ENCODE measurements at places on chromosomes 3 and 15.

DNA sequence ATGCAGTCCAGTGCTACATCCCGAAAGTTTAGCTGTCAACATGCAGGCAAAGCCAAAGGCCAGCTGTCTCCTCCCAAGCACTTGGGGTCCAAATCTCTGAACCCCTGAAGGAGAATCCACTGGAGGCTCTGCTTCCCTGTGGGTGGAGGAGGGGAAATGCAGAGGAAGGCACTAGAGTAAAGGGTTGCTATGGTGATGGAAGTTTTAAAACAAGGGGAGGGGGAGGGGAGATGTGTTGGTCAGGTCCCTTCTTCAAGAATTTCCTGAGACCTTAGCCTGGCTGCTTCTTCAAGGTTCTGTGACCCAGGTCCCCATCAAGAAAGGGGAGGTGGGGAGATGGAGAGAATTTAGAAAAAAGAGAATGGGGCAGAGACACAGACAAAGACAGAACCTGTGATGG is 2.3 kb downstream of the CAMKV start:
- H3K4me3 ChIP-seq, result no peak overlapping the region
- peaks cover 98% of the 10 kb centered on the region for H3K27me3 ChIP-seq
- DNase-seq, result no peak
- H3K27ac ChIP-seq, result no peak overlapping the region
- peaks cover 12% of the 10 kb centered on the region for H3K4me1 ChIP-seq

DNA sequence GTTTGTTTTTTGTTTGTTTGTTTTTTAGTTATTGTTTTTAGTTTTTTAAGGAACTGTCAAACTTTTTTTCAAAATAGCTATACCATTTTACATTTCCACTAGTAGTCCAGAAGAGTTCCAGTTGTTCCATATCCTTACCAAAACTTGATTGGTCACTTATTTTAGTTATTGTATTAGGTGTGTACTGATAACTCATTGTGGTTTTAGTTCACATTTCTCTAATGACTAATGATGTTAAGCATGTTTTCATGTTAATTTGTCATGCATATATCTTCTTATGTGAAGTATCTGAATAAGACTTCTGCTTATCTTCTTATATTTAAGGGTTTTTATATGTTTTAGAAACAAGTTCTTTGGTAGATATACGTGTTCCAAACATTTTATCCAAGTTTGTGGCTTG is 89.5 kb downstream of the CD200R1L start:
- no peak overlapping the region for H3K4me3 ChIP-seq
- DNase-seq, result no peak
- H3K4me1 ChIP-seq, result no peaks in the 10 kb centered on the region
- no peak overlapping the region for H3K27ac ChIP-seq

DNA sequence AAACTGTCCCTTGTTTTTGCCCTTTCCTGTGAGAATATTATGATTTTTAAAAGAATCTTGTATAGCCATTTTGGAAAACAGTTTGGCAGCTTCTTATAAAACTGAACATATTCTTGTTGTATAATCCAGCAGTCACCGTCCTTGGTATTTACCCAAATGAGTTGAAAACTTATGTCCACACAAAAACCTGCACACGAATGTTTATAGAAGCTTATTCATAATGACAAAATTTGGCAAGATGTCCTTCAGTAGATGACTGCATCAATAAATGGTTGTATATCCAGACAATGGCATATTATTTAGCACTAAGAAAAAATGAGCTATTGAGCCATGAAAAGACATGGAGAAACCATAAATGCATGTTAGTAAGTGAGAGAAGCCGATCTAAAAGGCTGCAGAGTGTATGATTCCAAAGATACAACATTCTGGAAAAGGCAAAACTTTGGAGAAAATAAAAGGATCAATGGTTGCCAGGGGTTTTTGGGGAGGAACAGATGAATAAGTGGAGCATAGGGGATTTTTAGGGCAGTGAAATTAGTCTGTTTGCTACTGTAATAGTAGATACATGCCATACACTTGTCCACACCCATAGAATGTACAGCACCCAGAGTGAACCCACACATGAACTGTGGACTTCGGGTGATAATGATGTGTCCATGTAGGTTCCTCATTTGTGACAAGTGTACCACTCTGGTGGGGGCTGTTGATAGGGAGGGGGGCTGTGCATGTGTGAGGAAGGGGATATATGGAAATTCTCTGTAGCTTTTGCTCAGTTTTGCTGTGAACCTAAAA is 31.7 kb downstream of the LIMD1 start:
- H3K27me3 ChIP-seq, result no peaks in the 10 kb centered on the region
- DNase-seq, result no peak
- H3K27ac ChIP-seq, result no peak overlapping the region
- peaks cover 3% of the 10 kb centered on the region for H3K36me3 ChIP-seq
- no peak overlapping the region for H3K4me3 ChIP-seq
- peaks cover 7% of the 10 kb centered on the region for H3K4me1 ChIP-seq

- H3K27me3 ChIP-seq, result no peaks in the 10 kb centered on the region
- no peak overlapping the region for H3K27ac ChIP-seq
- no peak for DNase-seq
- peaks cover 6% of the 10 kb centered on the region for H3K4me1 ChIP-seq
Measured at GRCh38 chr3:10312861-10313260, 8.1 kb downstream of the SEC13 start.

DNA sequence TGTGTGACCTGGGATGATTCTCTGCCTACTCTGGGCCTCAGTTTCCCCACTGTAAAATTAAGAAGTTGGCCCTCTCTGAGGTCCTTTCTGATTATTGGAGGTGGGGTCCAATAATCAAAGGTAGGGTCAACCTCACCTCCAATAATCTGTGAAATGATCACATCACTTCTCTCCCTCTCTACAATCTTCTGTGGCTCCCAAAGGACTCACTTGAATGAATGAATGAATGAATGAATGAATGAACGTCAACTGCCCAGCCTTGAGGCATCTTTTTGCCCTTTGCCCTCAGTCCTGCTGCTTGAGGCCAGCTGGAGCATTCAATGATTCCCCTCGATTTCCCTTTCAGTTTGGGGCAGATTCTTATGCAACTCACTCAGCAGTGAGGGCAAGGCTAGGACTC is 26.7 kb upstream of the GRIP2 start:
- no peak for DNase-seq
- peaks cover 95% of the 10 kb centered on the region for H3K27me3 ChIP-seq
- H3K4me1 ChIP-seq, result no peaks in the 10 kb centered on the region

DNA sequence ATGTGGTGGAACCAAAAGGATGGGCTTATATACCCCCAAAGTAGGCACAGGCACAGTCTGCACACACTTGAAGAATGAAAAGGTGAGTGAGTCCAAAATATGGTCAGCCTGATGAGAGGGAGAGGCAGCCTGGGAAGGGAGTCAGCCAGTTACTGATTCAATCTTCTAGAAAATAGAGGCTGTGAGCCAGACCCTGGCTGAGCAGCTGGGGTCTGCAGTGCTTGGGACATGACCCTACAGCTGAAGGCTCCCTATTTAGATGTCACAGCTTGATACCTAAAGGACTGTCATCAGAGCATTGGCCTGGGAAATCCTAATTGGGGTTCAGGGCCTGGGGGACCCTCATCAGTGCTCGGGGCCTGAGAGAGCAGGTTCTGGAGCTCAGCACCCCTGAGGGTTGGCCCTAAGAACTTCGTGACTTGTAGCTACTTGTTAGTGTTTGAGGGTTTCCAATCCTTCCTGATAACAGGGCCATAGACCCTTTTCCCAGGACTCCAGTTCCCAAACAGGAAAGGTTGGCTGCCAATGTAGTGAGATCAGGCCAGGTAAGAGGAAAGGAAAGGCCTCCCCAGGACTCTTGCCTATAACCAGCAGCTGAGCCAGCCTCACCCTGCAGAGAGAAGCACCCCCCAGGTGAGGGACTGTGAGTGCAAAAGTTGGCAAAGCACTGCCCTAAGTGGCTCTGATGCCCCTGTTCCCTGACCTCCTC is 54.7 kb upstream of the SLCO2A1 start:
- H3K36me3 ChIP-seq, result no peaks in the 10 kb centered on the region
- H3K4me3 ChIP-seq, result no peak overlapping the region
- H3K4me1 ChIP-seq, result no peaks in the 10 kb centered on the region

DNA sequence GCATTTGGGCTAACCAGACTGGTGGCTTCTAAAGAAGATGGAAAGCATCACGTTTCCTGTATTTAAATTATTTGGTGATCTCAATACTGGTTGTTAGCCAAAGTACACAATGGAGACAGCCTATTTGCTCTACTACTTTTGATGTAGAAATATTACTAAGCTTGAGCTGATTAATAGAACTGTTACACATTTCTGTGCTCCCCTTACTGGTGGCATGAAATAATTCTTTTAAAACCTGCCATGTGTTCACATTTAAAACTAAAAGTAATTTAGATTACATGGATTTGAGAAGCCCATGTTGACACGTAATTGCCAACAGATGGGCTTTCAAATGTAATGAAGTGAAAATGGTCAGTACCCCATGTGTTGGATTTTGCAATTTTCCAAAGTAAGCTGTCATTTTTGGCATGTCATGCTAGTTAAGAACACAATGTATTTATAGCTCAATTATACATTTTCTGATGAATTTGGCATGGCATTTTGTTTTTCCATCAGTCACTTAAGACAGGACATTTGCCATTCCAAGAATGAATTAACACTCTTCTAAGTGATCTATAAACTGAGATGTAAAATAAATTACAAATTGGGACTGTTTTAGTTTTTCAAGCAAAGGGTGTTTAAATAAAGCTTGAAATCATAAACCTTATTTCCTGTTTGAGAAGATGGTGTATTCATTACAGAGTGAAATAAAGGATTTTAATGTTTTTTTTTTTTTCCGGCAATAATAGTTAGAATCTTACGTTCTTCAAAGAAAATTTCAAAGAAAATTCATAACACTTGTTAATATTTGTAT is 10.8 kb upstream of the RARRES1 start:
- peaks cover 28% of the 10 kb centered on the region for H3K36me3 ChIP-seq
- peaks cover 8% of the 10 kb centered on the region for H3K4me1 ChIP-seq
- no peak overlapping the region for H3K27ac ChIP-seq
- H3K27me3 ChIP-seq, result no peaks in the 10 kb centered on the region
- H3K4me3 ChIP-seq, result no peak overlapping the region

- no peak for DNase-seq
- H3K27me3 ChIP-seq, result no peaks in the 10 kb centered on the region
- H3K36me3 ChIP-seq, result no peaks in the 10 kb centered on the region
- H3K4me1 ChIP-seq, result peaks cover 9% of the 10 kb centered on the region
Measured at GRCh38 chr15:52480990-52481389, 47.7 kb downstream of the MYO5A start.

DNA sequence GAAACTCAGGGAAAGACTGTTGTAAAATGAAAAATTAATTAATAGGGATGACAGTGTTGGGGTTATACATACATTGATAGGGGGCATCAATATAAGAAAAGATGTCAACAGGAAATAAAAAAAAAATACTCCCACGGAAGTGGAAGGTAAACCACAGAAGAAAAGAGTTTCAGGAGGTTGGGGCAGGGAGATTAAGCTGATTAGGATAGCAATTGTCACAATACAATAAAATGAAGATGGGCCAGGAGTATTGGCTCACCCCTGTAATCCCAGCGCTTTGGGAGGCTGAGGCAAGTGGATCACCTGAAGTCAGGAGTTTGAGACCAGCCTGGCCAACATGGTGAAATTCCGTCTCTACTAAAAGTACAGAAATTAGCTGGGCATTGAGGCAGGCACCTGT is 536.1 kb downstream of the AGBL1 start:
- no peak for DNase-seq
- no peaks in the 10 kb centered on the region for H3K27me3 ChIP-seq
- no peaks in the 10 kb centered on the region for H3K4me1 ChIP-seq
- no peak overlapping the region for H3K27ac ChIP-seq

- peaks cover under 1% of the 10 kb centered on the region for H3K36me3 ChIP-seq
- H3K4me1 ChIP-seq, result no peaks in the 10 kb centered on the region
- H3K27me3 ChIP-seq, result no peaks in the 10 kb centered on the region
- H3K4me3 ChIP-seq, result no peak overlapping the region
- no peak for DNase-seq
Measured at GRCh38 chr3:114504941-114505628, 211.3 kb downstream of the TIGIT start.
